Sigmoid colon (tissue), 7 donors: ENCODE measurements at places on chromosomes 11 and 22. TPM values are rescaled to one million over a fixed set of nuclear protein-coding genes. Genes with fewer than 3 reads are reported as not detected.

The UPB1 gene
- not detected for total RNA-seq

The SLC25A18 gene
- 3.9 TPM for total RNA-seq

The MPZL3 gene
- total RNA-seq: 0.36 TPM

The VPREB1 gene
- total RNA-seq: not detected

The DDTL gene
- 0.55 TPM for total RNA-seq

DNA sequence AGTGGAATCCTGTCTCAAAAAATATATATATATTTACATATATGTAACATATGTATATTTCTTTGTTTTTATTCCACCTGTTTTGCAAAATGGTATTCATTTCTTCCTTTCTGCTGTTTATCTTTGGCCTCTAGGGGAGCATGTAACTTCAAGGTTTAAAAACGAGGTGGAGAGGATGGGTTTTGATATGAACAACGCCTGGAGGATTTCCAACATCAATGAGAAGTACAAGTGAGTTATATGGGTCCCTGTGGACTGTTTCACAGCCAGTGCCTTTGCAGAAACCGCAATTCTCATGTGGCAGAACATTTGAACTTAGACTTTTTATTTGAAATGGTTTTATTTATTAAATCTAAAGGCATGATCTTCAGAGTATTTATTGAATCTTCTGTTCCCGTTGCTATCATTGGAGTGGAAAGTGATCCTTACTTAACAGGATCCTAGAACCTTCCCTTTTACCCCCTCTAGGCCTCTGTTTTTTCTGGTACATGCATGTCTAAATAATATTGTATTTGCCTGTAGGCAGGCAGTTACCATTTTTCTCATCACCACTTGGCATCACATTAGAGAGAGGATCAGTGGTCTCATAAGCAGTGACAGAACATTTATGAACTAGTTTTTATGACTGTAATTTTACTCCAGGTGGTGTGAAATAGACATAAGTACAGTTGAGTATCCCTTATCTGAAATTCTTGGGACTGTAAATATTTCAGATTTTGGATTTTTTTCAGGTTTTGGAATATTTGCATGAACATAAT is 81.5 kb upstream of the HORMAD2 start:
- no peak for DNase-seq

GRCh38 chr11:116101902-116102301 is 597.7 kb upstream of the CADM1 start:
- DNase-seq: no peak

DNA sequence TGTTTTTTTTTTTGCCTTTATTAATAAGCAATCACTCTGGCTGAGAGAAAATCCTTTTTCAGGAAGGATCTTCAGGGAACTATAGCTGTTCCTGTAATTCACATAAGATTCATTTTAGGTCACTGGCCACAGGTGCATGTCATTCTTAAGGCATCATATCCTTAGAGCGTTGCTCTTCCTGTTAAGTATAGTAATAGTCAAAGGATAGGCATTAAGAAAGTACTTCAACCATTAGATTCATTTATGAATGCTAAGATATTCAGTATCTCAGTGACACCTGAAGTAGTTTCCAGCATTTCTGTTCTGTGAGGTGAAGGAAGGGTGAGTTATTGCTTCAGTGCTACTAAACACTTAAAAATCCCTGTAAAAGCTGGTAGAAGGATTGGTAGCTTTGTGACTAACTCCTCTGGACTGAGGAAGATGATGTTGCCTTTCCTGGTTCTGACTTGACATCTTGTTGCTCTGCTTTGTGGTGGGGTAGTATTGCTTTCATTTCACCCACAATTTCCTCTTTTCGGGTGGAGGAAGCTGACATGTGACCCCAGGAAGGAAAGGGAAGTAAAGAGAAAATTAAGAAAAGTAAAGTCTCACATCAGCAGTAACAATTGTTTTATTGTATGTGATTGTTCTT is 34.7 kb downstream of the RNF169 start:
- DNase-seq: no peak

DNA sequence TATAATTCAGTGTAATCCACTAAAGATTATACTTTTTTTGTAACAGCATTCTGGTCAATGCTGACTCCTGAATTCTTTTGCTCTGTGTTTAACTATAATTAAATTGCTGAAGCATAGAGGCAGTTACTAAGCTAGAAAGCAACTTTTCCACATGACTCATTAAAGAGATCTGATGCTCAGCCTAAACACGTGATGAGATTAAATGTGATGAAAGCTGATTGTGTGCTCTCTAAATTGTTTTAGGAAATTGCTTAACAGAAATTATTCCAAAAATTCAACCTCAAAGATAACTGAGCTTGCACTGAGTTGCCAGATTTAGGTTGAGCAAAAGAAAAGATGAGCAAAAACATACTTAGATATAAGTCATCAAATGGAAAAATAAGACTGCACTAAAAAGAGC is 1033.6 kb downstream of the FAM181B start:
- no peak for DNase-seq

- DNase-seq: no peak
These were observed 523.6 kb upstream of the LUZP2 start for GRCh38 chr11:23973244-23973643.

DNA sequence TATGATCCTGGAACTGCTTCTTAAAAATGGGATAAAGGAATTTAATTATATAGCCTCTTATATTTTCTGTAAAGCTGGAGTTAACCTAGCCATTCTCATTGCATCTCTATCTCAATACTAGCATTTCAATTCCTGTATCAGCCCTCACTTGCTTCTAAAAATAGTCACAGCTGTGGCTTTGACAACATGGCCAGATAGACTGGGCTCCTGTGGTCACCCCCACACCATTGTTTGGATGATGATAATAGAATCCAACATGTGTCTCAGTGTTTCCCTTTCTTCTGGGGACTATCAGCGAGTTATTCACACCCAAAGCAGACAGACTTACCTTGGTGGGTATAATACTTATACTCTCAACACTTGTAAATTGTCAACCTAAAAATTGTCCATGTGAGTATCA is 6.9 kb downstream of the VWA5A start:
- no peak for DNase-seq

DNA sequence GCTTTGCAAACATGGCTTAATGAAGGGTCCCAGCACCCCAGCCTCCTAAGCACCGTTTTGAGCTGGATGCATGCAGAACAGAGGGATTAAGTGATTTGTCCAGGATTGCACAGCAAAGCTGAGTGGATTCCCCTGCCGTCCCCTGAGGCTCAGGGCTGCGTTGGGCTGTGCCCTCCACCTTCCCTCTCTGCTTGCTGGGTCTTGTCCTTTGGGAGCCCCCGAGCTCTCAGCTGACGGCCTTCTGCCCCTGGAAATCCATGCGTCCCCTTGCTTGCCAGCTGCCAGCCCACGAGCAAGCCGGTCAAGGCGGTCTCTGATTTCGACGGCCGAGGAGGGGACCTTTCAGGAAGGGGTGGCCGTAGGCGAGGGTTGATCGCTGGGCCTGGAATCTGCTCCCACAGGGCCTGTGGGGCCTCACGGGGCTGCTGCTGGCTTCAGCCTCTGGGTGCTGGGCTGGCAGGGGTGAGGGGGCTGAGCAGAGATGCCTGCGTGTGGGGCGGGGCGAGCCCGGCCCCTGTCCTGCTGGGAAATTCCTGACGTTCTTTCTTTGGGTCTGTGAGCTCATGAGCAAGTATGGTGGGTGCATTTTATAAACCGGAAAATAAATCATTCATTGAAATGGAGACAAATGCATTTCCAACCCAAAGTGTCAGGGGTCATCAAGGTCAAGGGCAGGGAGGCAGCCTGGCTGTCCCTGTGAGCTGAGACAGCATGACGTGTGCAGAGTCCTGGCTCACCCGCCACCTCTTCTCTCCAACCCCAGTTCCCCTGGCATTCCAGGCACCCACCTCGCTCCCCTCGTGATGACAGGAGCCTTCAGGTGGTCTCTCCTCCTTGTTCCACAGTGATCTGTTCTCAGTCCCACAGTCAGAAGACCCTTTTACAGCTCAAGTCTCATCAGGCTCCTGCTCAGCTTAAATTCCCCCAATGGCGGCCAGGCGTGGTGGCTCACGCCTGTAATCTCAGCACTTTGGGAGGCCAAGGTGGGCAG is 28.1 kb downstream of the FGF4 start:
- no peak for DNase-seq

DNA sequence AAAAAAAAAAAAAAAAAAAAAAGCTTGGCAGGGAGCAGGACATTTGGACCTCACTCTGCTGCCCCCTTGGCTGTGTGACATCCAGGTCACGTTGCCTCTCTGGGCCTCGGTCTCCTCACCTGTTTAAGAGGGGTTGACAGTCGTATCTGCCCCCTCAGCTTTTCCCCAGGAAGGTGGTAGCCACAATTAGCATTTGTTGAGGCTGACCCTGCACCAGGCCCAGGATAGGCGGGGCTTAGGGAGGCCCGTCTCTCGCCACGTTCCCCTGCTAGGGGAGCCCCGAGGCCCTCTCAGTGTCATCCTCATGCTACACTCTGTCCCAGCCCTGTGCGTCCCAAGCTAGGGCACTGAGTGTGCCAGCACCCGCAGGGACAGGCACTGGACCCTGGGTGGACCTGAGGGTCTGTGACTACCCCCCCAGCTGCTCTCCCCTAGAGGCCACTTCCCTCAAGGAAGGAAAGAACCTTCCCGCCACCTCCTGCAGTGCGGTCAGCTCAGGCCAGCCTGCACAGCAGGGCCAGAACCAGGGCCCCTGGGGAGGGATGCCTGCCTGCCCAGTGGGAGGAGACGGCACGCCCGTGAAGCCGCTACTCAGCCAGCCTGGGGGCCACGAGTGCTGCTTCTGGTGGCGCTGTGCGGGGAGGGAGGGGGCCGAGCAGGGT is 38.5 kb upstream of the PPARA start:
- no peak for DNase-seq

DNA sequence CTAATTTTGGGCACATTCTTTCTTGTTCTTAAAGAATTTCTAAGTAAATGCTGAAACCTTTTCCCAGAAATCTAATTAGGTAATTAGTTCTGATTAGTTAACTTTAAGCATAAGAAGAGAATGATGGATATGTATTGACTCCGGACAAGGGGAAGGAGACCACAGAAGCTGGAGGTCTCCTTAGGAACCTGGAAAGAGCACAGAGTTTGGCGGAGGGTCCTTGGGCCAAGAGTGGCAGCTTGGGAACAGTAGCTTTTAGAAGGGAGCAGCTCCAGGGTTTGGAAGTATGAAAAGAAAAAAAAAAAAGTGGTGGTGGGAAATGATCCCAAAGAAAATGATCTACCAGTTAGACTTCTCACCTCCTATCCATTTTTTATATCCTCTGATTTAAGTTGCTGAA is 42.7 kb downstream of the FAT3 start:
- no peak for DNase-seq

DNA sequence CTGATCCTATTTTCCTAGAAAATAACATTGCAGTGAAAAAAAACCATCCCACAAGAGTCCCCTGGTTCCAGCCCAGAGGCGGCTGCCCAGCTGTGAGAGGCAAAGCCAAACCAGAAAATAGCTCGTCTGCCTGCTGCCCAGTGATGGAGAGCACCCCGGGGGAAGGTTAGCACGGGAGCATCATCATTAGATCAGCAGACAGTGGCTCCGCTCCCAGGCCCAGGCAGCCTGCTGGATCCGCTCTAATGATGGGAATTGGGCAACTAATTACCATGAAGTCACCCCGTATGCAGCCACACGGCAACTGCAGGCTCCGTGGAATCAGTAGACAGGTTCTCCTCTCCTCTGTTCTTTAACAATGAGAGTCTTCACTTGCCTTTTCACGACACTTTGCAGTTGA is 17.1 kb upstream of the B3GAT1 start:
- DNase-seq: no peak

DNA sequence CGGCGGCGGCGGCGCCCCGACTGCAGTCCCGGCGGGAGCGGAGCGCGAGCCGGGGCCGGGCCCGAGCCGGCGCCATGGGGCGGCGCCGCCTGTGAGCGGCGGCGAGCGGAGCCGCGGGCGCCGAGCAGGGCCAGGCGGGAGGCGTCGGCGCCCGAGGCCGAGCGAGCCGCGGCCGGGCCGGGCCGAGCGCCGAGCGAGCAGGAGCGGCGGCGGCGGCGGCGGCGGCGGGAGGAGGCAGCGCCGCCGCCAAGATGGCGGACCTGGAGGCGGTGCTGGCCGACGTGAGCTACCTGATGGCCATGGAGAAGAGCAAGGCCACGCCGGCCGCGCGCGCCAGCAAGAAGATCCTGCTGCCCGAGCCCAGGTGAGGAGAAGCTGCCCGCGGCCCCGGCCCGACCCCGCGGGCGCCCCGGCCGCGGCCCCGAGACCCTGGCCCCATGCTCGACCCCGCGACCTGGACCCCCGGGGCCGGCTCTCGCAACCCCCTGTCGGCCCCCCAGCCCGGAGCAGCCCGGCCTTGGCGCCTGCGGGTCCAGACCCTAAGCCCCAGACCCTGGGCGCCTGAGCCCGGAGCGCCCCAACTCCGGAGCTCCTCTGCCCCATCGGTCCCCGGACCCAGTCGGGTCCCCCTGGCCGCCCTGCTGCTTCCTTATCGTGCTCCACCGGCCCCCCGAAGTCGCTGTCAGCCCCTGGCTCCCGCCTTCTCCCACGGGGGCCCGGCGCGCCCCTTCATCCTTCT is at the start of gene GRK2:
Gene GRK2 (plus strand): TSS at position 25 of the 739 bp plus-strand sequence. CDS start 227 bp downstream, at position 252.
- DNase-seq: peak; percentile 76

DNA sequence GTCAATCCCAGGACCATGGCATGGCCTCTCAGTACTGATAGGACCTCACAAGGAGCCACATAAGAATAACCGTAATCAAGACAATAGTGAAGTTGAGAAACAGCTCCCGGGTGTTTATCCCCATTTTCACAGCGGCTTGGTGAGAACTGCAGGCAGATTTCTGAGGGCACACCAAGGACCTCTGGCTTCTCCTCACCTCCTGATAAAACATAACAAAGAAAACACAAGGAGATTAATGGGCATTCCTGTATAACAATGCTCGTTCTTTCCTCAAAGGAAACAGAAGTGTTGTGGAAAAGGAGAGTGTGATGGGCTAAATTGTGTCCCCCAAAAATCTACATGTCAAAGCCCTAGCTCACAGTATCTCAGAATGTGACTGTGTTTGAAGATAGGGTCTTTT is 4.0 kb downstream of the SLN start:
- DNase-seq: no peak

DNA sequence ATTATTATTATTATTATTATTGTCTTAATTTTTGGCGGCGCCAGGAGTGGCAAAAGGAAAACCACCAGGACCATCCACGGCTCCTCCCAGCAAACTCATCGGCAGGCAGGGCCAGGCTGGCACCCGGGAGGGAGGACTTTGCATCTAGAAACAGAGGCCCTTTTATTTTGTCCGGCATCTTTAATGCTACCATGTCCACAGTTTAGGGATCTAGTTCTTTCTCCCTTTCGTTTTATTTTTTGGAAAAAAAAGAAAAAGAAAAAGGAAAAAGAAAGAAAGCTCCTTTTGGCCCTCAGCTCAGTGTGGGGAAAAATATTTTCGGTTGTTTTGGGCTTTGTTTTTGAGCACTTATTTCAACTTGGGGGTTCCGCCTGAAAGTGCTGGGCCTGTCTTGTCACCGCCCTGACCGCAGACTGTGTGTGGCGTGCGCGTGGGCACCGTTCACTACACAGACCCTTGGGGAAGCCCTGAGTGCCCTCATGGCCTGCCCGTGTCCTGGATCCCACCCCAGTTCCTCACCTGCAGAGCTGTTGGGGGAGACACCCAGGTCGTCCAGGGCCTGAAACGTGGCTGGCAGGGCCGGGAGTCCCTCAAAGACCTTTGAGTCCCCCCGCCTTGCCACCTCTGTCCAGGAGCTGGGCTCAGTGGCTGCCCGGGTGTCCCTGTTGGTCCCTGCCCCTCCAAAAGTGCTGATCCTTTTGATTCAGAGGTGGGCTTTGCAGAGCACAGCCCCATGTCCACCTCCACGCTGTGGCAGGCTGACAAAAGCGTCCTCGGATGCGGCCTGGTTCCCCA is 69.1 kb upstream of the PPARA start:
- peak; percentile 76 for DNase-seq
